ENCODE measurements at places on chromosomes 7 and 10. TPM values are rescaled to one million over a fixed set of nuclear protein-coding genes. Genes with fewer than 3 reads are reported as not detected.

DNA sequence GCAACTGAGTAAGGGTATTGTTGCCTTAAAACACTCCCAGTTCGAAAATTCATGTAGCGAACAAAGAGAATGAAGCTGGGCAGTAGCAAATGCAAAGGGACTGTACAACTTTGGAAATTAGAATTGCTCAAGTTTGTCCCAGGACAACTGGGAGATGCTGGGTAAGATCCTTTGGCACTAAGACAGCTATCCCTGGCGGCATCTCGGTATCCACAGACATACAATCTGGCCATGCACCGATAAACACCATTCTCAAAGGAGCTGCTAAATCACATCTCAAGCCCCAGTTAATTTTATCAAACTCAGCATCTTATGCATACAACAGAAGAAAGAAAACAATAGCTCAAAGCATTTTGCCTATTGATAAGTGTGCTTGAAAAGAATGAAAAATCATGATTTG lies 177.3 kb downstream of the AMPH start:
- H3K4me1 ChIP-seq, result peaks cover 1% of the 10 kb centered on the region
- no peaks in the 10 kb centered on the region for H3K36me3 ChIP-seq
- H3K27me3 ChIP-seq, result peaks cover 2% of the 10 kb centered on the region
- H3K4me3 ChIP-seq, result no peak overlapping the region

GRCh38 chr10:48464121-48464870 lies 140.6 kb downstream of the ARHGAP22 start:
- H3K27ac ChIP-seq, result no peak overlapping the region
- peaks cover 3% of the 10 kb centered on the region for H3K4me1 ChIP-seq
- no peak for DNase-seq

- no peak overlapping the region for H3K27ac ChIP-seq
- H3K36me3 ChIP-seq, result no peaks in the 10 kb centered on the region
- no peak for DNase-seq
- H3K4me1 ChIP-seq, result no peaks in the 10 kb centered on the region
These were observed 53.1 kb upstream of the AQP1 start for GRCh38 chr7:30858576-30858975.

GRCh38 chr10:63005246-63005645 lies 127.9 kb upstream of the NRBF2 start:
- DNase-seq, result no peak
- H3K27ac ChIP-seq, result no peak overlapping the region
- peaks cover 5% of the 10 kb centered on the region for H3K27me3 ChIP-seq

RADIL gene
- 0.16 TPM for total RNA-seq

- H3K27ac ChIP-seq, result no peak overlapping the region
- H3K4me1 ChIP-seq, result no peaks in the 10 kb centered on the region
- H3K27me3 ChIP-seq, result peaks cover 2% of the 10 kb centered on the region
- no peak overlapping the region for H3K4me3 ChIP-seq
These were observed 4.6 kb upstream of the OR2A14 start for GRCh38 chr7:144118341-144118740.

- H3K27ac ChIP-seq, result no peak overlapping the region
- H3K36me3 ChIP-seq, result no peaks in the 10 kb centered on the region
- H3K27me3 ChIP-seq, result peaks cover 4% of the 10 kb centered on the region
- no peak overlapping the region for H3K4me3 ChIP-seq
These were observed 256.6 kb upstream of the GLI3 start for GRCh38 chr7:42493436-42494198.

PAX2 gene
- total RNA-seq, result 0.18 TPM

SUN3 gene
- total RNA-seq, result not detected

GRID2IP gene
- 0.18 TPM for total RNA-seq

DNA sequence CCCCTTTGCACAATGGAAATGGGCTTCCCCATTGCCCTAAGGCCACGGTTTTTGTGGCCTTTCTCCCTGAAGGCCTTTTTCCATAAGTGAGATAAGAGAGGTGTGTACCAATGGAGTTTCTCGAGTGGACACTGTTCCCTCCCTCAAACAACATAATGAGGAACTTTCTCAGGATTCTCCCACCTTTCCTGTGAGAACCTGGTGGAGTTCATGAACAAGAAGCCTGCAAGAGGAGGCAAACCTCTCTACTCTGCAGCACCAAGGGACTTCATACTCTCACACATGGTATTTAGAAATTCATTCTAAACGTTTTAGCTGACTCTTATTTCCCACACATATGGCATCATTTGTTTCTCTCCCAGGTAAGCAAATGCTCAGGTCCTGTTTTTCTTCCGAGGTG lies 7.3 kb upstream of the RBM33 start:
- peaks cover 11% of the 10 kb centered on the region for H3K27me3 ChIP-seq
- H3K4me1 ChIP-seq, result no peaks in the 10 kb centered on the region
- no peak overlapping the region for H3K27ac ChIP-seq
- H3K4me3 ChIP-seq, result no peak overlapping the region
- peaks cover 39% of the 10 kb centered on the region for H3K36me3 ChIP-seq
- DNase-seq, result no peak

NXPH1 gene
- not detected for total RNA-seq

FBXL13 gene
- 0.76 TPM for total RNA-seq

DNA sequence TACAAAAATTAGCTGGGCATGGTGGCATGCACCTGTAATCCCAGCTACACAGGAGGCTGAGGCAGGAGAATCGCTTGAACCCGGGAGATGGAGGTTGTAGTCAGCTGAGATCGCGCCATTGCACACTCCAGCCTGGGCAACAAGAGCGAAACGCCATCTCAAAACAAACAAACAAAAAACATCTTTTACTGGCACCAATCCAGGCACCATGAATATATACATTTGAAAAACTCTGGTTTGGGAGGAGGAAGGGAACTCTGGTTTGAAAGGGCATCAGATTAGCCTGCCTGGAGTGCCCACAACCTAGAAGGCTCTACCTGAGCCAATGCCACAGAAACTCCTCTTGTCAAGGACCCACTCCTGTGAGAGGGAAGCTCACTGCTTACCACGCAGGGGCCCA lies 15.9 kb downstream of the POLL start:
- H3K4me3 ChIP-seq, result no peak overlapping the region
- no peak for DNase-seq
- no peak overlapping the region for H3K27ac ChIP-seq
- H3K36me3 ChIP-seq, result no peaks in the 10 kb centered on the region

DNA sequence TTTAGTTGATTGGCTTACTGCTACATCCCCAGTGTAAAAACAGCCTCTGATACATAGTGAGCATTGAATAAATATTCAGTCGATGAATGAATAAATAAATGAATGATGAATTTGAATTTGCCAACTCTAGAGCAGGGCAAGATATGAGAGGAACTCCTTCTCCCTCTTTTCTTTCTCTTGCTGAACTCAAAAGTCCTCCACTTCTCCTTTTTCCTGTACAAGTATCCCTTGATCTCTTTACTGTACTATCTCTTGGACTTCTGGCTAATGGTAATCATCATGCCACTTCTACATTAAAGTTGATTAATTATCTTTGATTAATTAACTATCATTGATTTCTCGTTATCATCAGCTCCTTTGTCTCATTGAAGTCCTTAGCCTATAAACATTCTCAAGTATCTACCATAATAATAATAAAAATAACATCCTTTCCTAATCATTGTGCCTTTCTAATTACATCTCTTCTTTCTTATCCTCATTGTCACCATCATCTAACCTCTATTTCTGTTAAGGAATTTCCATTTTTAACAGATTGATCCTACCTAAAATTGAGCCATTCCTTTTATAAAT lies 10.6 kb downstream of the CPED1 start:
- H3K4me1 ChIP-seq, result peaks cover 6% of the 10 kb centered on the region
- H3K36me3 ChIP-seq, result no peaks in the 10 kb centered on the region
- H3K27ac ChIP-seq, result no peak overlapping the region
- no peak overlapping the region for H3K4me3 ChIP-seq
- DNase-seq, result no peak

- DNase-seq, result no peak
- H3K27me3 ChIP-seq, result peaks cover 15% of the 10 kb centered on the region
- peaks cover 15% of the 10 kb centered on the region for H3K4me1 ChIP-seq
- H3K36me3 ChIP-seq, result no peaks in the 10 kb centered on the region
- H3K27ac ChIP-seq, result no peak overlapping the region
These were observed 50.4 kb downstream of the NEURL1 start for GRCh38 chr10:103543617-103544525.

IFIT1B gene
- not detected for total RNA-seq

DNA sequence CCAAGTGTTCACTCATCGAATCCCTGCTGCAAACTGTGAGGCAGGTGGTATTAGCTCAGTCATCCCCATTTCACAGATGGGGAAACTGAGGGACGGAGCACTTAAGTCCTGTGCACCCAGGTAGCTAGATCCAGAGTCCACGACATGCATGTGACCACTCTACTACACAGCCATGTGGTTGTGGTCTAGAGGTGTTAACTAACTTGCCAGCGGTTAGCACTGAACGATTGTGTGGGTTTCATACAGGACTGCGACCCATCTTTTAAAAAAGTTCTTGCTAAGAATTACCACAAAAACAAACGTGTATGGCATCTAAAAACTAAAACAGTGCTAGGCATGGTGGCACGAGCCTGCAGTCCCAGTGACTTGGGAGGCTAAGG lies 16.1 kb upstream of the ABCC2 start:
- no peak overlapping the region for H3K4me3 ChIP-seq
- DNase-seq, result no peak
- no peak overlapping the region for H3K27ac ChIP-seq
- H3K36me3 ChIP-seq, result peaks cover 22% of the 10 kb centered on the region

DNA sequence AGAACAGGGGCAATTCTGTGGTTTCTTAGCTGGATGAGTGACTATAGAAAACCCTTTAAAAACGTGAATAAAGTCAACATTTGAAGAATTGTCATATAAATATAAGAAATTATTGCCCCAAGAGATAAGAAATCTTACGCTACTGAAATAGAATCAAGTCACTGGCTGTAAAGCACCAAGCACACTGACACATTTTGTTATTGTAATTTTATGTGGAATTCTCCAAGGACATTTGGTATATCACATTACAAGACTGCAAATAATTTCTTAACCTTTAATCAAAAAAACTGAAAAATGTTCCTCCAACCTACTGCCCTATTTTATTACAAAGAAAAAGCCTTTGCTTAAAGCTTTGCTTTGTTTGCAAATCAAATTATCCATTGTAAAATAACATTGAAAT lies 383.3 kb downstream of the IPMK start:
- no peaks in the 10 kb centered on the region for H3K27me3 ChIP-seq
- H3K36me3 ChIP-seq, result no peaks in the 10 kb centered on the region
- no peak overlapping the region for H3K27ac ChIP-seq
- no peak for DNase-seq
- no peak overlapping the region for H3K4me3 ChIP-seq
- no peaks in the 10 kb centered on the region for H3K4me1 ChIP-seq

DNA sequence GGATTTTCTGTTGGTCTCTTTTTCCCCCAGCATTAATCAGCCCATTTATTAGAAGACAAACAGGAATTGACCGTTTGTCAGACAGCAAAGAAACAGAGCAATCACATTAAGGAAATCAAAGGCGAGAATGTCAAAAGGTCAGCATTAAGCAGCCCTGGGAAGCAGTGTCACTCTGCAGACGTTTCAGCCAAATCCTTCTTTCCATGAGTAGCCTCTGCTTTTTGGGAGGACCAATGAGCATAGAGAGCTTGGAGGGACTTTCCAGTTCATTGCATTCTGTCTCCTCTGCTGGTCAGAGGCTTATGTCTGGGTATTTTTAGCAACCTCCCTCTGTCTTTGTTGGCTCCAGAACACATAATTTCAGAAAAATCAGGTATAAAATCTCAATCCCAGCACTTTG lies 481.4 kb downstream of the GALNT17 start:
- H3K4me3 ChIP-seq, result no peak overlapping the region

GRCh38 chr7:118590107-118590506 lies 365.6 kb downstream of the ANKRD7 start:
- H3K27ac ChIP-seq, result no peak overlapping the region
- H3K36me3 ChIP-seq, result no peaks in the 10 kb centered on the region
- H3K4me3 ChIP-seq, result no peak overlapping the region
- no peak for DNase-seq
- no peaks in the 10 kb centered on the region for H3K4me1 ChIP-seq

DNA sequence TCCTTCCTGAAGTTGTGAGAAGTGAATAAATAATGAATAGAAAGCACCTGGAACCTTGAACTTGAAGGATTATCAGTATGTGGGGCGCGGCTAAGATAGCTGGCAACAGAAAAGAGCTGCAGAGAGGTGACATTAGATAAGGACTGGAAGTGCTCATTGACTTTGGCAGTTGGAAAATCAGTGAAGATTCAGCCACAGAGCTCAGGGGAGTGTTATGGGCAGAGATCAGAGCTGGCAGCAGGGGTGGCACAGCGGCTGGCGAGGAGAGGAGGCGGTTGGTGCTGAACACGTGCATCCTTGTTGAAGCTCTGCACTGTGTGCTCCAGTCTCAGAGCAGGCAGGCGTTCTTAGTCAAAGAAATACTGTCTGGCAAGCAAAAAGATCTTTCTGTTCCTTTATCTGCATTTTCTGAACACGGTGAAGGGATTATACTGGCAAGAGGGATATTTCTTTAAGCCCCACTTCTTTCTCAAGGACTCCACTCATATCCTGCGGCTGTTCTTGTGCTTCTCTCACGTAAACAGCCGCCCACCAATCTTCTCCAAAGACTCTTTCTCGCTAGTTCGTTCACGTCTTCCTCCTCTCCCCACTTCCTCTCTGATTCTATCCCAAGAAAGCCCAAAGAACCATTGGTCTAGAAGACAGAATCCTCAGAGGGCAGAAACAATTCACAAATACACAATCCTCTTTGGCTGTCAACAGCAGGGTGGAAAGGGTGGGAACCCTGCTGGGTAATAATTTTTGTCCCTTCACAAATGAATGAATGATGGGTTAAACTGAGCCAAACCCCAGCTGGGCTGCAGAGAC lies 38.6 kb upstream of the ADD3 start:
- H3K4me3 ChIP-seq, result no peak overlapping the region
- peaks cover 30% of the 10 kb centered on the region for H3K27me3 ChIP-seq
- H3K36me3 ChIP-seq, result no peaks in the 10 kb centered on the region
- no peak overlapping the region for H3K27ac ChIP-seq

Data from activated T-helper 2 cell treated with anti-CD3 and anti-CD28 coated beads, Interferon-gamma antibody, Interleukin-2, Interleukin-4, amounts not matched to agents 10 μg/mL and 5 μg/mL and 100 μg/mL, durations not matched to agents 14 hours and 24 hours and 36 hours (primary cell).